ENCODE measurements at places on chromosomes 16 and 17.

DNA sequence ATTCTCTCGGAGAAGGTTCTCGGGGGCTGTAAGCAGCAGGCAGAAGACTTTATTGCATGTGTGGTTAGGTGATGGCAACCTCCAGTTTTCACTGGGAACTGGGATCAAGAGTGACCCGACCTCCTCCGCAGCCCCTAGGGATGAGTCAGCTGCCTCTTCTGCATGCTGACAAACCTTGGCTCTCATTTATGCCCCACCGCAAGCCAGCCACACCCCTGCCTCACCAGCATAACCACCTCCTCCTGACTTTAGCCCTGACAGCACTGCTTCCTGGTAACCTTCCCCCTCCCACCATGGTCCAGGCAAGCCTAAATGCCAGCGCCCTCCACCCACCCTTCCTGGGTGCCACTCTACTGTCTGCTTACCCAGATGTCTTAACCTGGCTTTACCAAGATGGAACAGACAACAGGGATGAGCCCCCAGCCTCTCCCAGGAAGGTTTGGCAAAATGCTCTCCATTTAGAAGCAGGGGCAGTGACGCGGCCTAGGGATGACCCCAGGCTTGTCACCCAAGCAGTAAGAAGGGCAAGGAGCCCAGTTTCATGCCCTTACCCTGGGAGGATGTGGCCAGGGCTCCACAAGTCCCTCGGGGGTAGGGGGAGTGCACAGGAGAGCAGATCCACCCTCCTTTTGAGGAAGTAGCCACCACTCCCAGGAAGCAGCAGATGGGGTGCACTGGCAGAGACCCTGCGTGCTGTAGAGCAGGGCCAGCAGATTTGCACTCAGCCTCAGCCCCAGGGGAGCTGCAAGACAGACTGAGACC is 73.5 kb downstream of the GOSR1 start:
- DNase-seq = no peak

GRCh38 chr16:80656711-80657150 is 115.9 kb downstream of the DYNLRB2 start:
- no peak for DNase-seq

DNA sequence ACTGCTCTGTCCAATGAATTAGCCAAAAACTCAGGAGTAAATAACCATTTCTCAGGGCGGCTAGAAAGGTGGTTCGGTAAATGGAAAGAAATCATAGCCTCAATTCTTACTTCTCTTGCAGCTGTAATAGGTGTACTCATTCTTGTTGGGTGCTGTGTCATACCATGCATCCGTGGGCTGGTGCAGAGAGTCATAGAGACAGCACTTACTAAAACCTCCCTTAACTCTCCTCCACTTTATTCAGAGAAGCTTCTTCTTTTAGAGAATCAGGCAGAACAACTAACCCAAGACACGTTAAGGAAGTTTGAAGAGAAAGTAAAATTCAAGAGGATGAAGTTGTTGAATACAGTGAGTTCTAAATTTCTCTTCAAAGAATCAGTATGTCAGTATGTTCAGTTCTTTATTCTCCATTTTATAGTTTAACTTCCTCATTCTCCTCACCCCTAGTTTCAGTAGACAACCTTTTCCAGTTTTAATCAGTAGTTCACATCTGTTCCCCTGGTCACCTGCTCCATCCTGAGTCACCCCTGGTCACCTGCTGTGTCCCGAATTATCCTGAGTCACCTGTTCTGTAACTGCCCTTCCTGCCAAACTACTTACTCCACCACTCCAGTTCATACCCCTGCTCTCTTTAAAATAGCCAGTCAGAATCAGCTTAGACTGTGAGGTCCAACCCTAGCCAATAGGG is 85.9 kb downstream of the EMP2 start:
- DNase-seq = no peak

GRCh38 chr16:71201556-71201955 is 29.0 kb downstream of the HYDIN start:
- no peak for DNase-seq

DNA sequence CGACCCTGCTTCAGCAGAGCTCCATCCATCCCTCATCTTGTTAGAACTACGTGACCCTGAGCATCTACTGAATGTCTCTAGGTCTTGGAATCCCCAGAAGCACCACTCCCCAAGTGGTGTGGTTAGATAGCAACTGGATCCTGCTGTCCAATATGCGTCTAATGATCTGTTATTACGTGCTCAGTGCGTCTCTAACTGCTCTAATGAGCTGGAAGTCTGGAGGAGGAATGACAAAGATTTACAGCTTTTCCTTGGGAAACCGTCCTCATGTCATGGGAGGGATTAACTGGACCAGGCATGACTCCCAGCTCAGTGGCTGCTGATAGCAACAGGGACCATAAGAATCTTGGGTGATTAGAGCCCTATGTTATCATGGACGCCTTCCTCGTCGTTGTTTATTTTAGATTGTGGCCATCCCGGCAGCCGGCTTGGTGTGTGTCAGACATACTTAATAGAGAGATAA is 150.9 kb downstream of the HS3ST3B1 start:
- no peak for DNase-seq

DNA sequence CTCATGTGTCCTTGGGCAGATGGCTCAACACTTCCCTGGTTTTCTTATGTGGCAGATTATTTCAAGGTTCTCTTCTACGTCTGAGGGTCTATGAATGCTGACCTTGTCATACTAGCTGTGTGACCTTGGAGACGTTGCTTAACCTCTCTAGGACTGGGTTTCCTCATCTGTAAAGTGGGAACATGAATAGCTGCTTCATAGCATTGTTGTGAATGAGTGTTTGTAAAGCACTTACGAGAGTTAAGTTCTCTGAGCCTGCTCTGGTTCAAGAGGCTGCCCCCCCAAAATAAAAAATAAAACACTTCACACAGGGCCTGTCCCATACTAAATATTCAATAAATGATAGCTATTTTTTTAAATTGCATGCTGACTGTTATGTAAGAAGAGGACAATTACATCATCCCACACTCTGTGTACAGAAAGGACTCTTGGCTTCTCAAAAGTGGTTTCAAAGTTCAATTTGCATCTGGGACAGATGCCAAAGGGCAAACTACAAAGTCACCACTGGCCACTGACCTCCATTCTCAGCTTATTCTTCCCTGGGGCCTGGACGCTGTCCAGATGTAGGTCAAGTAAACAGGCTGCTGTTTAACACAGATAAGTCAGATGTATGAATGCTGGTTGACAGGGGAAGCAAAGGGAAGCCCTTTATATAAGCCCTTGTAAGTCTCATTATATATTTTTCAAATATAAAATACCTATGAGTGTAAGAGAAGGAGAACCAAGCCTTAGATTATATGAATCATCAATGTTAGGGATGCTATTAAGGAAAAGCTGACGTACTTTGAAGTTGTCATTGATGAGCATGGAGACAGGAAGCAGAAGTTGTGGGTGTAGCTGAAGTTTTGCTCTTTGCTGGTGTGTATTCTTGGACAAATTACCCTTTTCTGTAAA is 15.4 kb upstream of the NDEL1 start:
- no peak for DNase-seq

GRCh38 chr16:1105888-1106620 is 10.0 kb upstream of the C1QTNF8 start:
- DNase-seq = no peak

DNA sequence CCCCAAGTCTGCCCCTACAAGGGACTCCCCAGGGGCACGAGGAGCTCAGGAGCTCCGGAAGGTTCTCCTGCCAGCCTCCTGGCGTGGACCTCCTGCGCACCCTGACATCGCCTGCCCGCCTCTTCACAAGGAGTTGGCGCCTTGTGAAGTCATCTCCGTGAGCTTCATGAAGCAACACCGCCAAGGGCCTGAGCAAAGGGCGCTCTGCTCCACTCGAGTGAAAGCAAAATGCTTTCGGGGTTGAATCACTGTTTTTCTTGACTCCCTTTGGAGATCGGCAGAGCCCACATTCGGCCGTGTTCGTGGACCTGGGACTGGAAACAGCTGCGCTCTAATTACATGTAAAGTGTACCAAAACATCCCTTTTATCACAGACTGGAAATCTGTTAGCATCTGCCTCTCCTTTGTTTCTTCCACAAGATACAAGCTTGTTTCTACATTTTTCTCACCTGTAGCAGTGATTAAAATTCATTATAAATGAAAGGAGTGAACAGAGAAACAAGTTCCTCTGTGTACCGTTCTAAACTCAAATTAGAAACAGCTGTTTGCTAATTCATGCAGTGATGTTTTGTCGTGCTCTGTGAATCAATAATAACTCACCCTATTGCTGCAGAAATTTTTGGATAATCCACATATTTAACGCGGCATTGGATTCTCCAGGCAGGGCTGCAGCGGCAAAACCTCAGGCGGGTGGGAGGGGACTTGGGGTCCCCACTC is 203.3 kb downstream of the ZNF423 start:
- no peak for DNase-seq

- DNase-seq = no peak
Measured at GRCh38 chr17:79630821-79631639, 20.2 kb upstream of the RBFOX3 start.

GRCh38 chr16:11698271-11698689 is 30.0 kb downstream of the SNN start:
- no peak for DNase-seq

- no peak for DNase-seq
Measured at GRCh38 chr16:50506543-50506937, 41.7 kb upstream of the NKD1 start.

GRCh38 chr17:36641331-36641876 is 40.0 kb downstream of the MRM1 start:
- no peak for DNase-seq

DNA sequence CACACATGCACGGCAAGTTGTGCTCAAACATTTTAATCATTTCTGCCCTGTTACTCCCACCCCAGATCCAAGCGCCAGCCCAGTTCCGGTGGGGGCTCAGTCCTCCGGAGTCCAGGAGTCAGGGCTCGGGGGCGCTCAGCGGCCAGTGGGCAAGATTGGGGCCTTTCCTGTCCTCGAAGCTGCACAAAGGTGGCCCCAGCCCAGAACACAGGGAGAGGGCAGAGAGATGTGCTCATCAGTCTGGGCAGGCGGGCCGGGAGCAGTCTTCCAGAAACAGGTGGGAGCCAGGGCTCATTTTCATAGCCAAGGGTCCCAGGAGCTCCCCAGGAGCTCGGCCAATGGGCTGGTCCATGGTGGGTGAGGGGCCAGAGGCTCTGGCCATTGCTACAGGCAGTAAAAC is 4.1 kb downstream of the PRSS8 start:
- no peak for DNase-seq

- no peak for DNase-seq
Measured at GRCh38 chr16:2511128-2511800, 2.5 kb upstream of the ATP6V0C start.

- DNase-seq = no peak
Measured at GRCh38 chr17:47670064-47670463, 20.3 kb downstream of the KPNB1 start.

GRCh38 chr16:69346683-69347082 is 4.9 kb downstream of the TMED6 start:
- DNase-seq = no peak
